ENCODE measurements at places on chromosomes 3 and 15.

DNA sequence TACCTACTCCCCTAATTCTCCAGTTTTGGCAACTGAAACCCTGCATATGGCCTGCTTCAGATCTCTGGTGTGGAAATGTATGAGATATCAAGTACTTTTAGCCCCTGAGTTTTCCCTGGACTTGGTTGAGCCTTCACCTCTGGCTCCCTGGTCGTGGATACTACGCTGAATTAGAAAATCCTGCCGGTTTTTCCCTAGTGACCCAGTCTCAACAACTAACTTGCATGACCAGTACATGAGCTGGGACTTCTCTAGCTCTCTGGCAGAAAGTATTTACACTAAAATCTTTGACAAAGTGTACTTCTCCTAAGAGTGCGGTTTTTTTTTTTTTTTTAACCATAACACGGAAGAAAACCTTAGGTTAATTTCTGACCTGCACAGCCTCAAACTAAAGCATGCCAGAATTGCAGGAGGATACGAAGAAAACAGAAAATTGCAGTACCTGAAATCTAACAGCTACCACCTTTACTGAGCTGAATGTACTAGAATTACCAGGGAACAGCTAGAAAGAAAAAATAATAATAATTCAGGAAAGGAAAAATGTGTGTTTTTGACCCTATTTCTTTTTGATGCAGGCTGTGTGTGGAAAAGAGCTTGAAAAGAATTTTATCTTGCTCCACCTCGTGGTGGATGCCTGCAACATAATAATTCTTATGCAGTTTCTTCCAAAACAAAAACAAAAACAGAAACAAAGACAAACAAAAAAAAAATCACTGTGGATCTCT is 165.6 kb downstream of the GMNC start:
- DNase-seq = no peak

DNA sequence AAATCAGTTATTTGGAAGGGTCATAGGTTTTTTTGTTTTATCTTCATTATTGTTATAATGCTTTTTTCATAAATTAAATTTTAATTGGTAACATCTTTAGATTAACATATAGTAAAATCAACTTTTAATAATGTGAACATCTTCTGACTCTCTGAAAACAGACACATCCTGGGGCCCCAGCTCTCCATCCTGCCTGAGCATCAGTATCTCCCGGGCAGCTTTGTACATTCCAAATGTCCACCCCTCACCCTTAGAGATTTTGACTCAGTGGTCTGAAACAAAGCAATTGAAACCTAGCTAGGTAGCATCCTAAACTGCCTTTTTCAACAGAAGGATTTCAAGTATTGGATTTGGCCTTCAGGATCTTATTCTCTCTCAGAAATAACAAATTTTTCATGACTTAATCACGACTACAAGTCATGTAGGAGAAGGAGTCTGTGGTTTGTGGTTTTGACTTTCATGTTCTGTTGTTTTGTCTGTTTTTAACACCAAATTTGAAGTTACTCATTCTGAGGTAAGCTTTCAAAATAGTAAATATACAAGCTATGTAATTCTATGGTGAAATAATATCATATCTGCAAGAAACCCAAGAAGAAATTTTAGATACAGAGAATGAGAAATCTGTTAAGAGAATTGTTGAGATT is 147.3 kb upstream of the UBE2E2 start:
- DNase-seq = no peak

GRCh38 chr3:13274551-13275332 is 145.4 kb downstream of the NUP210 start:
- no peak for DNase-seq

DNA sequence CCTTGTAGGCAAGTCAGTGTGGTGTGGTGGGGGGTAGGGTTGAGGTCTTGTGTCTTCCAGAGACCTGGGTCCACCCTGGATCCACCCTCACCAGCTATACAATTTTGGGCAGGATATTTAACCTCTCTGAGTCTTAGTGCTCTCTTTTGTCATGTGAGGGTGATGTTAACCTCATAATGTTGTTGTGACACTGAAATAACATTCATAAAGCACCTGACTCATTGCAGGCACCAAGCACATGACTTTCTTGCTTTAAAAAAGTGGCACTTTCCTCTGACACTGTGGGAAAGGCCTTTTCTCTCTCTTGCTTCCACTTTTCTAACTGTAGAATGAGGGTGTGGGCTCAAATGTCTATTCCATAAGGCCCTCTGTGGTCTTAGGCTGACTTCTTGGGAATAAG is 75.5 kb downstream of the SCN10A start:
- no peak for DNase-seq

DNA sequence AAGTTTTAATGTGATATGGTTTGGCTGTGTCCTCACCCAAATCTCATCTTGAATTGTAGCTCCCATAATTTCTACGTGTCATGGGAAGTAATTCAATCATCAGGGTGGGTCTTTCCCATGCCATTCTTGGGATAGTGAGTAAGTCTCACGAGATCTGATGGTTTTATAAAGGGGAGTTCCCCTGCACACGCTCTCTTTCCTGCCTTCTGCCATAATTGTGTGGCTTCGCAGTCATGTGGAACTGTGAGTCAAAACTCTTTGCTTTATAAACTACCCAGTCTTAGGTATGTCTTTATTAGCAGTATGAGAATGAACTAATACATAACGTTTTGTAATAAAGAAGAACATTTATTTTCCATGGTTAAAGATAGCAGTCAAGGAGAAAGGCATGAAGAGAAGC is 39.2 kb upstream of the GOLIM4 start:
- no peak for DNase-seq

- no peak for DNase-seq
Observed at GRCh38 chr3:196974661-196975060, 6.0 kb upstream of the PIGZ start.

GRCh38 chr3:39390181-39390580 is 7.0 kb downstream of the SLC25A38 start:
- DNase-seq = no peak

- peak; percentile 75 for DNase-seq
Observed at GRCh38 chr3:63961891-63962290, 49.7 kb upstream of the SCAANT1 start.

GRCh38 chr3:77380136-77380535 is 340.2 kb downstream of the ROBO2 start:
- DNase-seq = no peak

- peak; percentile 63 for DNase-seq
Observed at GRCh38 chr15:83207660-83208366, at the start of gene HDGFL3. Gene HDGFL3 (minus strand): TSS chr15:83207823. CDS start chr15:83207414, 409 bp downstream.

DNA sequence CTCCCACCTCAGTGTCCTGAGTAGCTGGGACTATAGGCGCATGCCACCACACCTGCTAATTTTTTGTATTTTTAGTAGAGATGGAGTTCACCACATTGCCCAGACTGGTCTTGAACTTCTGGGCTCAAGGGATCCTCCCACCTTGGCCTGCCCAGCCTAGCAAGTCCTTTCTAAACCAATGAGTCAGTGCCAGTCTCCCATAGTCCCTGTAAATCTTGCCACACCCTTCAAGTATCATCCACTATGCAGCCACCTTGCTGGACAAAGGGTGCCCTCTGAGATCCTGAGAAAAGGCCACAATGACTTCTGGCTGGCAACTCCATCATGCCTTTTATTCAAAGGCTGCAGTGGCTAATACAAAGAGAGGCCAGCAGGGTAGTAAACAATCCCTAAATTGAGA is 184.0 kb downstream of the ABHD5 start:
- DNase-seq = no peak

- no peak for DNase-seq
Observed at GRCh38 chr3:194756791-194757325, 71.2 kb downstream of the FAM43A start.

GRCh38 chr15:69876064-69876940 is 221.4 kb downstream of the TLE3 start:
- no peak for DNase-seq

DNA sequence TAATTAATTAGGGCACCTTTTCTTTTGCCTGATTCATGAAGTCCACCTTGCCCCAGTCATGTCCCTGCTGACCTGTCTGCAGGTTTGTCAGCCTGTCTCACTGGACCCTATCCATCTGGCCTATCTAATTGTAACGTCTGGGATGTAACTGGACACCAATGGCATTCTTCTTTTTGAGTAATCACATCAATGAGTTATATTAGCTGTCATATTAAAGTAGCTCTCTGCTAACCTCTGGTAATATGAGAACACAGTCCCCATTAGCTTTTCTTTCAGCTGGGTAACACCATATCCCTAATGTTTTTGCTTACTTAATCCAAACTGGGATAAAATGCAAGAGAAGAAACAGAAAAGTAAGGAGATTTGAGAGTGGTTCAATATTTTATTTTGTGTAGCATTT is 166.2 kb upstream of the VEPH1 start:
- no peak for DNase-seq

Data from NCI-H2081 (cell line).